ENCODE measurements at places on chromosomes 4 and X. TPM values are rescaled to one million over a fixed set of nuclear protein-coding genes. Genes with fewer than 3 reads are reported as not detected.

KCNE5 gene
- 1.7 TPM for total RNA-seq

PLS3 gene
- total RNA-seq: 197 TPM

SPATA4 gene
- 0.33 TPM for total RNA-seq

AREG gene
- total RNA-seq: 17.1 TPM

MAGEA9 gene
- not detected for total RNA-seq

CLIC2 gene
- 1.3 TPM for total RNA-seq

EXOC1L gene
- total RNA-seq: not detected

UGT2B15 gene
- total RNA-seq: 2.0 TPM

CACNA1F gene
- total RNA-seq: 0.48 TPM

UCP1 gene
- total RNA-seq: 0.41 TPM

GASK1B gene
- 37.0 TPM for total RNA-seq

- H3K27me3 ChIP-seq: peaks cover 30% of the 10 kb centered on the region
- DNase-seq: no peak
- no peak overlapping the region for H3K27ac ChIP-seq
- H3K4me3 ChIP-seq: no peak overlapping the region
- peaks cover under 1% of the 10 kb centered on the region for H3K4me1 ChIP-seq
- no peaks in the 10 kb centered on the region for H3K36me3 ChIP-seq
Observed at GRCh38 chr4:170022211-170022610, 4.0 kb downstream of the MFAP3L start.

- H3K4me3 ChIP-seq: no peak overlapping the region
- H3K27me3 ChIP-seq: peaks cover 3% of the 10 kb centered on the region
- no peaks in the 10 kb centered on the region for H3K4me1 ChIP-seq
- peaks cover 4% of the 10 kb centered on the region for H3K36me3 ChIP-seq
- no peak overlapping the region for H3K27ac ChIP-seq
Observed at GRCh38 chr4:98728433-98728832, 70.0 kb upstream of the TSPAN5 start.

DNA sequence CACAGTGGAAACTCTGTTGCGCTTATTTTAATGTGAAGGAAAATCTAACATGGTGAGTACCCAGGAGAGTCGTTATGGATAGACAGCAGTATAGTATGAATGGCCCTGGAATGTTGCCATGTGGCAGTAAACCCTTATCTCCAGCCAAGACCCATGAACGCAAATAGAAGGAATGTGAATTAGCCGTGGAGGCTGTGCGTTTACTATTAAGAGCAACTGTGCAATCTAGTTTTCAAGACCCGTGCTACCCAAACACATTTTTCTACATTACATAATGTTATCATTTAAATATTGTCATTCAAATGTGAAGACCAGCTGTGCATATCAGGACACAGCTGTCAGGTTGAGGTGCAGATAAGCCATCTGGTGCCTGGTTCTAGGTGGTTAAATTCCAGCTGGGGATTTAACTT, 13.3 kb upstream of the AGA start:
- H3K27ac ChIP-seq: no peak overlapping the region
- H3K27me3 ChIP-seq: no peaks in the 10 kb centered on the region
- H3K4me3 ChIP-seq: no peak overlapping the region
- no peak for DNase-seq
- H3K36me3 ChIP-seq: no peaks in the 10 kb centered on the region
- no peaks in the 10 kb centered on the region for H3K4me1 ChIP-seq

- no peak overlapping the region for H3K27ac ChIP-seq
- DNase-seq: no peak
- H3K27me3 ChIP-seq: peaks cover 4% of the 10 kb centered on the region
Observed at GRCh38 chrX:121052122-121052521, 4.7 kb downstream of the GLUD2 start.

DNA sequence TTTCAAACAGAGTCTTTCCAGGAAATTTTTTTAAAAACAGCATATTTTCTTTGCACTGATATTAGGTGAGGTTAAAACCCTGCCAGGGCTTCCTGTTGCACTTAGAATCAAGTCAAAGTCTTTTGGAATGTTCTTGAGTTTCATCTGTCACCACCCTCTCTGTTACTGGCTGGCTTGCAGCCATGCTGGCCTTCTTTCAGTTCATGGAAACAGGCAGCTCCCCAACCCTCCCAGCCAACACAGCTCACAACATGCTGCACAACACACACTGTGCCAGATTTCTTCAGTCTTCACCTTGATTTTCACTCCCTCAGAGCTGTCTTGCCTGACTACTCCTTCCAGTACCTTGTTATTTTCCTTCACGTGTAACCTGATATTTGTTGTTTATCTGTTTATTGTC, 129.5 kb downstream of the KCNIP4 start:
- H3K27me3 ChIP-seq: no peaks in the 10 kb centered on the region
- H3K27ac ChIP-seq: no peak overlapping the region
- H3K4me1 ChIP-seq: no peaks in the 10 kb centered on the region
- no peak for DNase-seq
- no peak overlapping the region for H3K4me3 ChIP-seq

Data from type B pancreatic cell (in vitro differentiated cells).